Heart right ventricle (tissue), 16 donors: ENCODE measurements at places on chromosomes 6 and 20. TPM values are rescaled to one million over a fixed set of nuclear protein-coding genes. Genes with fewer than 3 reads are reported as not detected.

Gene PRND
- 0.06 TPM for total RNA-seq

Gene GRM4
- not detected for total RNA-seq

Gene CPNE5
- 70.8 TPM for total RNA-seq

Gene DCBLD1
- 3.1 TPM for total RNA-seq

DNA sequence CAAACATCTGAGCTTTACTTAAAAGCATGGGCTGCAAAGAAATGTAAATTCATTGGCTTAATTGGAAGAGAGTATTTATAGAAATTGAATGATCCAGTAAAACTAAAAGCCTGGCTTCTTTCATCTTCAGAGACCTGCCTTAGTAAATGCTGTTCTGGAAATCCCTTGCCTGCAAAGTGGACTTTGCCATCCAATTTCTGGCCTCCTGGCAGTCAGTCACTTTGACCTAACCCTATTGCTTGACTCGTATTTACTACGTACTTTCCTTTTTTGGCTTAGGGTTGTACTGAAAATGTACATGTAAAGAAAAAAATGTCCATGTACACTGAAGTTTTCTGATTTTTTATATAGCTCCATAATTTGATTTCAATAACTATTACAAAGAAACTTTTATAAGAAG is 47.1 kb downstream of the E2F3 start:
- no peak overlapping the region for H3K27ac ChIP-seq
- H3K4me3 ChIP-seq: no peak overlapping the region
- H3K4me1 ChIP-seq: peaks cover 11% of the 10 kb centered on the region
- no peaks in the 10 kb centered on the region for H3K27me3 ChIP-seq

DNA sequence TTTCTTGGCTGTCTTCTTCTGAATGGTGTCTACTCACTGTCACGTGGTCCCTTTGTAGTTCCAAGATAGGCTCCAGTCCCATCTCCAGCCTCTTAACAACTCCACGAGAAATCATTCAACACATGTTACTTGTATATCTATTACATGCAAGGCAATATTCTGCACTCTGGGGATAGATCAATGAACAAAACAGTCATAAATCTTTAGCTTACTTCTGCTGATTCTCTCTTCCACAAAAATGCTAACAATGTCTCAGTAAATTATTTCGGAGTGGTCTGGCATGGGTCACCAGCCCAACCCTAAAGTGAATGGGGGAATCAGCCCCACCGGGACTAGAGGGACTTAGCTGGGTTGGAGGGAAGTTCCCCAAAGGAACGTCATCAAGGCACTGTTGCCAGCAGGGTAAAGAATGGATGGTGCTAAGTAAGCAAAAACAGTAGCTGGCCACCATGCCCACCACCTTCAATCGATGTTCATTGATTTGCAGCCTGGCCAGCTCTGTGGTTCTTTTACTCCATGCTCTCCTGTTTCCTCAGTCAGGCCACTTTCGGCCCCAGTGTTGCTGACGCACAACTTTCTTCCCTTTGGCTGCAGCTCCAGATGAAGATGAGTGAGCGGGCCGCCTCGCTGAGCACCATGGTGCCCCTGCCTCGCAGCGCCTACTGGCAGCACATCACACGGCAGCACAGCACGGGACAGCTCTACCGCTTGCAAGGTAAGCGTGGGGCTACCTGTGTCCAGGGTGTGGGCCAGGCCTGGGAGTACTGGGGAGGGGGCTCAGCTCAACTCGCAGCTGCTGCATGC is 167.7 kb downstream of the DOK5 start:
- no peaks in the 10 kb centered on the region for H3K4me1 ChIP-seq
- H3K36me3 ChIP-seq: no peaks in the 10 kb centered on the region
- H3K27me3 ChIP-seq: no peaks in the 10 kb centered on the region
- H3K4me3 ChIP-seq: no peak overlapping the region
- no peak overlapping the region for H3K27ac ChIP-seq

Gene TFAP2D
- not detected for total RNA-seq

Gene MMUT
- total RNA-seq: 35.0 TPM

Gene HUS1B
- total RNA-seq: not detected

DNA sequence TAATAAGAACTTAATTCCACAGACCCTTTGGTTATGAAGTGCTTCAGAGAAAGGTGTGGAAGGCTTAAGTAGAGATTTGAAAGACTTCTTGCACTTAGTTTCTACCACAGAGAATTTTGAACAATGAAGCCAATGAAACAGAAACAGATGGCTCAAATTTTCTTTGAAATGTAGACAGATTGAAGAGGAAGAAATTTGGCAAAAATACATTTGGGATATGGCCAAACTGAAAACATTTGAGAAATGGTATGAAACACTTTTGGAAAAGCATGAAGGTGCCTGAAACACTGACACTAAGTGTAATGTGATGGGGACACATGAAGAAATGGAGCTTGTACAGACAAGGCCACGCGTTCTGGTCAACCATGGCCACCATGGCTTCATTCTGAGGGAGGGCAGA is 272.4 kb upstream of the EXOC2 start:
- no peak overlapping the region for H3K4me3 ChIP-seq
- no peaks in the 10 kb centered on the region for H3K36me3 ChIP-seq
- H3K4me1 ChIP-seq: no peaks in the 10 kb centered on the region
- peaks cover 31% of the 10 kb centered on the region for H3K27me3 ChIP-seq
- no peak for DNase-seq
